T-helper 1 cell (primary cell): ENCODE measurements at places on chromosomes 13 and 19.
A peak's percentile ranks its signal among the peaks of the same experiment; 100 is the strongest.

- DNase-seq = no peak
Observed at GRCh38 chr19:5967994-5968430, 9.9 kb downstream of the RANBP3 start.

DNA sequence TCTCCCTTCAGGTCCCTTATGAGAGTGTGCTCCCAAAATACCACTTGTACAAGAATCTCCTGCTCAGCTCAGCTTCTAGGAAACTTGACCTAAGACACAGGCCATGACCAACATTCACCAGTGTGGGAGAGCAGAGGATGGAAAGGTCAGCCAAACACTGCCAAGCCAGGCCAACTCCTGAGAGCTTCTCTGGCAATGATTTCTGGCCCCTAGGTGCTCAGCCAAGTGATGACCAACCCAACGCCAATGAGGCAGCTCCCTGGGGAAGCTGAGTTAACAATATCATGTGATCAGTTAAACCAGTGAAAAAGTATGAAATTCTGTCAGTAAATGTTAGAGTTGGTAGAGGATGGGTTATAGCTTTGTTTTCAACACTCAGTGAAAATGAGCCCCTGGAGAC lies 49.1 kb upstream of the FLT1 start:
- no peak for DNase-seq

GRCh38 chr19:32647361-32647760 lies 27.6 kb downstream of the ANKRD27 start:
- DNase-seq = no peak

DNA sequence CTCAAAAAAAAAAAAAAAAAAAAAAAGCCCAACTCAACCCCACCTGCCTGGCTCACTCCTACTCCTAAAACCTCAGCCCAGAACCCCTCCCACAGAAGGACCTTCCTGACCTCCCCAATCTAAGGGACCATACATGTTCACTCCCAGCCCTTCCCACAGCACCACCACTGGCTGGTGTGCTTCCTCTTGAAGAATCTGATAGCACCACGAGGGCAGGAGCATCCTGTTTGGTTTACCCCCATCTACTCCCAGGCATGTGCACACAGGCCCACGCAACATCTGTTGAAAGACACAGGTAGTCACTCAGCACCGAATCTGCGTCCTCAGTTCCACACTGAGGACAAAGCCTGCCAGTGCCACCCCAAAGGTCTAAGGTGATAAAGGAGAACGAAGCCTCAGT lies 8.2 kb downstream of the LATS2 start:
- DNase-seq = no peak

DNA sequence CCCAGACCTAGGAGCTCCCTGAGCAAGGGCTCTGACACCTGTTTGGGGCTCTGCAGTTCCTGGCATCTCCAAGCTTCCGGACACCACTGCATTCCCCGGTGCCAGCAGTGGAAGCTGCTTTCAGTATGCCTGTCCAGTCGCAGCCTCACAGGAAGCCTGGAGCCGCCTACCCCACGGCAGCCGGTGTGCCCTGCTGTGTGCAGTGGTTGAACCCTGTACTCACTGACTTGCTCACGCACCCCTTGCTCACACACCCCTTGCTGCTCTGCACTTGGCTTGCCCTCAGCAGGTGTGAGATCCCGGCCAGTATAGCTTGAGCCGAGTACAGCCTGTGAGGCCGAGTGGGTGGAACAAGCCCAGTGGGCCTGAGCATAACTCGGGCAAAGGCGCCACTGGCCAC lies 70.3 kb downstream of the PIBF1 start:
- DNase-seq = no peak

DNA sequence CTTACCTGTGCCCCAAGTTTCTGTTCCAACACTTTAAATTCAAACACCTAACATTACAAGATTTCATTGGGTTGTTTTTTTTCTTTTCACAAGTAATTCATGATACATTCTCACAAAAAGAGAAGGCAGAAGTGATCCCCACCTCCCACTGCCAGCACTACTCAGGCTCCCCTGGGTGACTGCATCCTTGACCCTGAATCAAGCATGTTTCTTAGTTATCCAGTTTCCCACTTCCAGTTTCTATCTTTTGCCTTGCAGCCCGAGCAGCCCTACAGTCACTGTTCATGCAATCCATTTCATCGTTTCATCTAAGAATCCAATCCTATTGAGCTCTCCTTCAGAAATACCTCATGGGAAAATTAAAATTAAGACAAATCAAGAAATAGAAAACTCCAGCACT lies 61.4 kb downstream of the RNASEH2B start:
- DNase-seq = no peak

- DNase-seq = no peak
Observed at GRCh38 chr19:2483084-2483483, 7.2 kb downstream of the GADD45B start.

DNA sequence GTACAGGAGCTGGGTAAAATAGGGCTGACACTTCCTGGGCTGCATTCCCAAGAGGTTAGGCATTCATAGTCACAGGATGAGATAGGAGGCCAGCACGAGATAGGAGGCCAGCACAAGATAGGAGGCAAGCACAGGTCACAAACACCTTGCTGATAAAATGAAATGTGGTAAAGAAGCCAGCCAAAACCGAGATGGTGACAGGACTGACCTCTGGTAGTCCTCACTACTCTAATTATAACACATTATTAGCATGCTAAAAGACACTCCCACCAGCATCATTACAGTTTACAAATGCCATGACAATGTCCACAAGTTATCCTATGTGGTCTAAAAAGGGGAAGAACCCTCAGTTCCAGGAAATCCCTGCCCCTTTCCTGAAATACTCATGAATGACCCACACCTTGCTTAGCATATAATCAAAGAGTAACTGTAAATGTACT lies 20.9 kb upstream of the IGSF23 start:
- no peak for DNase-seq

- no peak for DNase-seq
Observed at GRCh38 chr19:18904334-18905057, 8.5 kb upstream of the CERS1 start.

DNA sequence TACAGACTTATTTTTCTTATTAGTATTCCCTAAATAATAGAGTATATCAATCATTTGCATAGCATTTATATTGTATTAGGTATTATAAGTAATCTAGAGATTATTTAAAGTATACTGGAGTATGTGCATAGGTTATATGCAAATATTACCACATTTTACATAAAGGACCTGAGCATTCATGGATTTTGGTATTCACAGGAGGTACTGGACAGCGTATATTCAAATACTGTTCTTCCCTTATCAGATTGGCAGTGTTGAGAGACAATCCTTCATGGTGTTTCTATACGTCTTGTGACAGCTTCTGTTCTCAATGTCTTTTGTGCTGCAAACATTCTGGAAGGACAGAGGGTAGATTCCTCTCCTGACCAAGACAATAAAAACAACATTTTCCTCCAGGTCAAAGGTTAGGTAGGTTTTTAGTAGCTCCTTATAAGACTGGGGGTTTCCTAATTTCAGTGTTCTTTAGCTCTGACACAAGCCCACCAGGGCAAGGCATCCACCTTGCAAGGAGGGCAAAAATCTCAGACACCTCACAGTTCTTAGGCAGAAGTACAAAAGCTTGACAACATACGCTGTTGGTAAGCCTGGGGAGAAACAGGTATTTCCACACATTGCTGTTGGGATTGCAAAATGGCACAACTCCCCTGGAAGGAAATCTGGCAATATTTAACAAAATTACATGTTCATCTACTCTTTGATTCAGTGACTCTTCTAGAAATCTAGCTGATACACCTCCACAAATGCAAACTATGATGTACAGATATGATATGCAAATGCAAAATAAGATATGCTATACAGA lies 20.6 kb upstream of the PCCA start:
- no peak for DNase-seq

DNA sequence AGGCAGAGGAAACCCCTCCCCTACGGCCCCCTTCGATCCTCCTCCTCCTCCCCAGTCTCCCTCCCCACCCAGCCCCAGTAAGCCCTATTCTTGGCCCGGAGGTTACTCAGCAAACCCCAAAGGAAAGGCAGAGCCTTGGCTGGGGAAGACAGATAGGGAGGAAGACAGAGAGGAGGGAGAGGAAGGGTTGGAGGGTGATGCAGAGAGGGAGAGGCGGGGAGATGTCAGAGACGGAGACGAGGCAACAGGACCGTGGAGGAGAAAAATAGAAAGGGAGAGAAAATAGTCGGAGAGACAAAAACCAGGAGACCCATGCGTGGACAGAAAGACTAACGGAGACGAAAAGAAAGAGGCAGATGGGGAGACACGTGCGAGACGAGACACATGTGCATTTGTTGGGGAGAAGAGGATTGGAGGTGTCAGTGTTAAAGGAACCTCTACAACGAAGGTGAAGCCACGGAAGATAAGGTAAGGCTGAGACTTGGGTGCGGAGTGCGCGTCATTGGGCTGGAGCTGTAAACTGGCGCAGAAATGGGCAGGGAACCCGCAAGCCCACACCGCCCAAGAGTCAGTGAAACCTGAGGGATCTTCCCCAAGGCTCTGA lies 2.9 kb downstream of the TGFB1 start:
- DNase-seq = no peak

- DNase-seq = no peak
Observed at GRCh38 chr19:17616961-17617806, 61.7 kb downstream of the COLGALT1 start.

- no peak for DNase-seq
Observed at GRCh38 chr13:81779876-81780275, 1439.0 kb upstream of the SPRY2 start.

GRCh38 chr13:20461860-20462532 lies 63.7 kb downstream of the CRYL1 start:
- no peak for DNase-seq

- DNase-seq = no peak
Observed at GRCh38 chr13:45607931-45608330, 7.6 kb downstream of the ERICH6B start.

DNA sequence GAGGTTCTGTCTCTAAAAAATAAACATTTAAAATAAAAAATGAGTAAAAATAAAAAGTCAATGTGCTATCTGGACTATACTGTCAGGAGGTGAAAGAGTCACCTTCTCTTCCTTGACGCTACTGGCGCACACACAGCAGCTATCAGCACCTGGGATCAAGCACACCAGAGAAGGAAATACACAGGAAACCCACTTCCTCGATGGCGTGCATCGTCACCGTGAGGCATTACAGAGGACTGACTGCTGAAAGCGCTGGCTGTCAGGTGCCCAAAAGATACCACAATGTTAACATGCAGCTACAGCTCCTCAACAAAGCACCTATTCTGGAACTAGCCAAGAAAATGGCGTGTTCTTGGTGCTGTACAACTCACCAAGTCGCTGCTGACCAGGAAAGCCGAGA lies 6.1 kb downstream of the SLC35E1 start:
- peak; percentile 79 for DNase-seq

GRCh38 chr19:53809518-53810186 lies 14.5 kb downstream of the NLRP12 start:
- no peak for DNase-seq

GRCh38 chr13:113001241-113002140 lies 32.5 kb downstream of the MCF2L start:
- DNase-seq = no peak

- DNase-seq = peak; percentile 33
Observed at GRCh38 chr13:95191821-95192563, 109.3 kb downstream of the ABCC4 start.

- DNase-seq = peak; percentile 74
Observed at GRCh38 chr19:12867120-12868099, 13.8 kb downstream of the DNASE2 start.

DNA sequence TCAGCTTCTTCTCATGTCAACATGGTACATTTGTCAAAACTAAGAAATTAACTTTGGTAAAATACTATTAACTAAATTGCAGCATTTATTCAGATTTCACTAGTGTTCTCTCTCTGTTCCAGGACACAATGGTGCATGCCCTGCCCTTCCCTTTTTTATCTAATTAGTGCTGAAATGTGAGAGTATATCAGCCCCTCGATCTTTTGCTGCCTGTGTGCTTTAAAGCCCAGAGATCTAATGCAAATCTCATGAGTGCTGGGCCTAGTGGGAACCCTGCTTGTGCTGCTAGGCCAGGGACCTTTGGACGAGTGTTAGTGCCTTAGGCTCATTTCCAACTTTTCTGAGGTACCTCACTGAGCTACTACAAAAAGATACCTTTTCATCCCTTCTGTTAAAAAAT lies 221.1 kb upstream of the EDNRB start:
- no peak for DNase-seq

GRCh38 chr13:108044954-108045353 lies 170.4 kb downstream of the LIG4 start:
- DNase-seq = no peak

DNA sequence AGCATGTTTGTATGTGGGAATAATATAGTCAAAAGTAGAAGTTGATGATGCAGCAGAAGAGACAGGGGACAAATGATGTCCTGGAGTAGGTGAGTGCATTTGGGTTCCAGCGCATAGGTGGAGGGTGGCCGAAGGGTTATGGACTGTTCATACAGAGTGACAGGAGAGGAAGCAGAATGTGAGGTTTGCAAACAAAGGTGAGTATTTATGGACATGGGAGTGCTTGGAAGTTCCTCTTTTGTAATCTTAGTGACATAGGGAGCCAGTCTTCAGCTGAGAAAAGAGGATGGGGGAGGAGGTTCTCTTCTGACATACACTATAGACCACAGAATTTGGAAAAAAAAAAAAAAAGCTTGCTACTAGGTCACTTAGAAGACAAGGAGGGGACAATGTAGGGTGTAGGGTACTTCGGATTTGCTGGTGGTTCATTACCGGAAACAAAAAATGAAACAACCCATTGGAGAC lies 331.6 kb downstream of the DLEU7 start:
- no peak for DNase-seq

- no peak for DNase-seq
Observed at GRCh38 chr13:20588529-20589110, 21.7 kb downstream of the IFT88 start.

GRCh38 chr19:14517446-14517839 lies 754 bp downstream of the DNAJB1 start:
- no peak for DNase-seq

GRCh38 chr13:35771898-35772297 lies 295.4 kb upstream of the MAB21L1 start:
- DNase-seq = no peak

GRCh38 chr13:101473458-101473857 lies 21.0 kb downstream of the ITGBL1 start:
- no peak for DNase-seq

- DNase-seq = no peak
Observed at GRCh38 chr13:80586356-80586755, 245.4 kb upstream of the SPRY2 start.

DNA sequence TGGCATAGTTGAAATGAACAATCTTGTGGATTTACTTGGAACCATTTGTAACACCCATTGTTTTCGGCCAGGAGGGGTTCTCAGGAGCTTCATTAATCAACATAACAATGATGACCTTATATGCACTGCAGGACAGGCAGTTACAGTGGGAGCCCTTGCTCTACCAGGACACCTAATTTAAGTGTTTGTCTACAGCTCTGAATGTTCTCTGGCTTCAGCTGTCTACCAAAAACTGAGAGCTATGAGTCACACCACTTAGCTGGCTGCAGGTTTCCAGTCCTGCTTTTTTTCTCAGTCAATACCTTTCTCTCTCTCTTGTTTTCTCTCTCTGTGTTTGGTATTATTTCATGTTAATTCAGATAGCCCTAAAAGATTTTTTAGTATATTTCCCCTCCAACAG lies 105.4 kb upstream of the MBNL2 start:
- DNase-seq = peak; percentile 7

- no peak for DNase-seq
Observed at GRCh38 chr13:106311004-106311403, 224.5 kb downstream of the EFNB2 start.

GRCh38 chr19:7013678-7014077 lies 7.6 kb downstream of the MBD3L2B start:
- no peak for DNase-seq
